ENCODE measurements at places on chromosomes 16 and 17.

DNA sequence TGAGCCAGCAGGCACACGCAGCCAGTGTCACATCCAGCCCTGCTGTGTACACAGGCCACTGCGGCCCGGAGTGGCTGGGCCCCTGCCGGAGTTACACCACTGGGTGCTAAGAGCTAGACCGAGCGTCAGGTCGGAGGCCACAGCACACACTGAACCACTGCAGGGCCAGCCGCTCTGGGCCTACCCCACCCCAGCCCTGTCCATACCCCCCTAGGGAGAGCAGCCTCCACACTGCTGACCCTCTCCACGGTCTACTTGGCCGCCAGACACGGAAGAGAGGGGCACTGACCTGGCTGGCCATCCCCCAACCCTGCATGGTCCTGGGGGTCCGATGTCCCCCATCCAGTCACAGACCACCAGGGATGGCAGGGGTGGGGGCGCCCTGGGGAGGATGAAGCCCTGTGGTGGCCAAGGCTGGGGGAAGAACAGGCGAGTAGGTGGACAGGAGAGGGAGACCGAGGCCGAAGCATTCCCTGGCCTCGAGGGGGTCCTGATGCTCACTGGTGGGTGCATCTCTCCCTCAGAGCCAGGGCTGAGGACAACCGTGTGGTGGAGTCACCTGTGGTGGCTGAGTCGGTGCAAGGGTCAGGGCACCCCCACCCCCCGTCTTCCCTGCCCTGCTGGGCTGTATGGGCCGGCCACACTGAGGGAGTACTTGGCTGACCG, 34.9 kb upstream of the ZC3H18 start:
- DNase-seq = no peak

DNA sequence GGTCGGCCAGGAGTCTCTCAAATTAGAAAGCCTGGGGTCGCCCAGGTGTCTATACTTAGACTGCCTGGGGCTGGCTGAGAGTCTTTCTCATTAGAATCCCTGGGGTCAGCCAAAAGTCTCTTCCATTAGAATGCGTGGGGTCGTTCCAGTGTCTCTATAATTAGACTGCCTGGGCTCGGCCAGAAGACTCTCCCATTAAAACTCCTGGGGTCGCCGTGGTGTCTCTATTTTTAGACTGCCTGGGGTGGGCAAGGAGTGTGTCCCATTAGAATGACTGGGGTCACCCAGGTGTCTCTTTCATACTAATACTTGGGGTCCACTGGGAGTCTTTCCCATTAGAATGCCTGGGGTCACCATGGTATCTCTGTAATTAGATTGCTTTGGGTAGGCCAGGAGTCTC, 2227.7 kb downstream of the TP53TG3F start:
- DNase-seq = no peak

- DNase-seq = peak; percentile 88
These were observed 12.0 kb downstream of the FAM83G start for GRCh38 chr17:18992454-18993130.

GRCh38 chr17:32111141-32111771, 31.0 kb upstream of the RHOT1 start:
- peak; percentile 41 for DNase-seq

DNA sequence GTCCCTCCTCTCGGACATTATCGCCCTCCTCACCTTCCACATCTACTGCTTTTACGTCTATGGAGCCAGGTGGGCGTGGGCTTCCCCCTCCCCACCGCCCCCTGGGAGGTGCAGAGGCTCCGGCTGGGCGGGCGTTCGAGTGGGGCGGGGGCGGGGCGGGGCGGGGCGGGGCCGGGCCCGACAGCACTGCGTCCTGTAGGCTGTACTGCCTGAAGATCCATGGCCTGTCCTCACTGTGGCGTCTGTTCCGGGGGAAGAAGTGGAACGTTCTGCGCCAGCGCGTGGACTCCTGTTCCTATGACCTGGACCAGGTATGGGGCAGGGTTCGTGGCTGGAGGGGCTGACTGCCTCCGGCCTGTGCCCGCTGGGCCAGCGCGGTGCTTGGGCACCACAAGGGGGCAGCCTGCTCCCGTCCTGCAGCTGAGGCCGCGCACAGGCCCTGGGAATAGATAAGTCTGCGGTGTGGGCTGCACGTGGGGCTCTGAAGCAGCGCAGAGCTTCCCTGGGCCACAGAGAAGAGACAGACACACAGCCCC, 9.2 kb downstream of the PIGQ start:
- peak; percentile 20 for DNase-seq

- DNase-seq = no peak
These were observed 2.7 kb downstream of the RUSF1 start for GRCh38 chr16:31505483-31505882.

All from NCI-H510A treated with DMSO at 0.1 percent for 48 hours (cell line).